ENCODE measurements at places on chromosomes 4 and X.

GRCh38 chr4:106355193-106355592, 13.4 kb downstream of the GIMD1 start:
- DNase-seq: no peak

- DNase-seq: no peak
These were observed 2.4 kb downstream of the PCDH7 start for GRCh38 chr4:30722359-30723200.

DNA sequence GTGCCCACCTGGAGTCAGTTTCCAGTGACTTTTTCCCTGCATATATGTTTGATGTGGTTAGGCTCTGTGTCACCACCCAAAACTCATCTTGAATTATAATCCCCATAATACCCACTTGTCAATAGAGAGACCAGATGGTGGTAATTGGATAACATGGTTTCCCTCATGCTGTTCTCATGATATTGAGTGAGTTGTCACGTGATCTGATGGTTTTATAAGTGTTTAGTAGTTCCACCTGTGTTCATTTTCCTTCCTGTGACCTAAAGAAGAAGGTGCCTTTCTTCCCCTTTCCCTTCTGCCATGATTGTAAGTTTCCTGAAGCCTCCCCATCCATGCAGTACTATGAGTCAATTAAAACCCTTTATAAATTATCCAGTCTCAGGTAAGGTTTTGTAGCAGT, 740.9 kb downstream of the ARAP2 start:
- no peak for DNase-seq

GRCh38 chrX:35625714-35626113, 172.4 kb upstream of the MAGEB16 start:
- DNase-seq: no peak

DNA sequence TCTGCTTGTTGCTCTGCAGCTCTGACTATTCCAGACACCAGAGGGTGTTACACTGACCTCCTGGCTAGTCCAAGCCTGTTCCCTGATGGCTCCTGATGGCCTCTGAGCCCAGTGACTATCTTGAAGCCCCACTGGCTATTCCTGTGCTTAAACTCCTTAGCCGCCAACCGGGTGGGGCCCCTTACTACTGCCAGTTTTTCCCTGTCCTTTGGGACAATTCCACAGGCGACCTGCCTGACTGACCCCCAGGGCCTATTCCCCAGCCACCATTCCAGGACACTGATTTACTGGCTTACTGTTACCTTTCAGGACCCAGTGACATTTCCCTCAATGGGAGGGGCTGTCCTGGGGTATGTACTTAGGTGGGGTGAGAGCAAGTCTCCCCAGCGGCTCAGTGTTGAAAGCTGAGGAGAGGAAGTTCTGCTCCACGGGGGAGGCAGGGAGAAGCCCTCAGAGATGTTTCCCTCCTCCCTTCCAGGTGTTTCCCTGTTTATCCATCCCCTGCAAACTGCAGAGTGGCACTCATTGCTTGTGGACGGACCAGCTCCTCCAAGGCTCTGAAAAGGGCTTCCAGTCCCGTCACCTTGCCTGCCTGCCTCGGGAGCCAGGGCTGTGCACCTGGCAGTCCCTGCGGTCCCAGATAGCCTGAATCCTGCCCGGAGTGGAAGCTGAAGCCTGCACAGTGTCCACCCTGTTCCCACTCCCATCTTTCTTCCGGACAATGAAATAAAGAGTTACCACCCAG, 4.0 kb downstream of the TIMP1 start:
- no peak for DNase-seq

GRCh38 chr4:26942871-26943270, 82.2 kb downstream of the STIM2 start:
- DNase-seq: no peak

DNA sequence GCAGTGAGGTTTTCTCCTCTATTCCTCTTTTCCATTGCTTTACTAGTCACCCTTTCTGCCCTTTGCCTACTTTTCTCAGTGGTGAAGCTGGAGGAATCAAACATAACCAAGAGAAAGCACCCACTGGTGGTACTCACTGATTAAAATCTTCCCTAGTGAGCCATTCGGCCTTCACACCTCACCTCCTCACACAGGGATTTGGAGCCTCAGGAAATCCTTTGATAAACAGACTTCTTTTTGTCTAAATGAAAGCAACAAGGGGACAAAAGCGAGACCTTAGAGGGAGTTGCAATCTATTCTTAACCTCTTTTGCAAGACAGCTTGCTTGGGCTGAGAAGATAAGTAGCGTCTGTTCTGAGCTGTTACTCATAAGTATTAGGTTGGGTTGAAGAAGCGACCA, 572.6 kb downstream of the ZNF674 start:
- DNase-seq: no peak

DNA sequence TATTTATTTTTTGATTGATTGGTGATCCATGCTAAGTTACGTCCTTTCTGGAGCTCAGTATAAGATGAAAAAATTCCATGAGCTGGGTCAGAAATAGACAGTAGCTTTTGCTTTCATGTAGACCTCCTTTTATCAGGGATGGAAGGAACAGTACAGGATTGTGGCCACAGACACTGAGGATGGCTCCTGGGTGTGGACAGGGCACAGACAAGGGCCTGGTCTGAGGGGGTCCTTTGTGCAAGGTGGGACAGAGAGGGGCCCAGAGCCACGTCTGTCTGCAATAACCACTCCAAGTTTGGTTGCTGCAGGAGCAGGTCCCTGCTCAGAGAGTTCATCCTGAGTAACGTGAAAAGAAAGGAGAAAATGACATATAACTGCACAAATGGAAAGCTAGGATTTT, 127.1 kb downstream of the ENPP6 start:
- DNase-seq: no peak

All from fibroblast of skin of scalp (primary cell).